ENCODE measurements at places on chromosomes 4 and X.

DNA sequence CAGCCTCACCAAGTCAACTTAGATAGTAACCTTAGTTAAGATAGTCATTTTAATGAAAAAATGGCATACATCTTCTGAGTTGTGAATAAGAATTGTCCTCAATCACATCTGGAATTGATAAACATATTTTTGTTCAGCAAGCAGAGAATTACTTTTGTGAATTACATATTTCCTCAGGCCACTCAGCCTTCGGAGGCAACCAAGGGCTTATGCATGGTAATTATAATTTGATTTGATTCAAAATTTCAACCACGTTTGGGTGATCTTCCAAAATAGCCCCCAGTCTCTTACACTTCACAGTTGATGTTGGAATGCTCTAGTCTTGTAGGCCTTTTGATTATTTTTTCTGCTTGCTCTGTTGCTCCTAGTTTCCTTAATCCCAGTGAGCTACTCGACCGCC, 63.4 kb downstream of the GALNTL6 start:
- no peak for DNase-seq

DNA sequence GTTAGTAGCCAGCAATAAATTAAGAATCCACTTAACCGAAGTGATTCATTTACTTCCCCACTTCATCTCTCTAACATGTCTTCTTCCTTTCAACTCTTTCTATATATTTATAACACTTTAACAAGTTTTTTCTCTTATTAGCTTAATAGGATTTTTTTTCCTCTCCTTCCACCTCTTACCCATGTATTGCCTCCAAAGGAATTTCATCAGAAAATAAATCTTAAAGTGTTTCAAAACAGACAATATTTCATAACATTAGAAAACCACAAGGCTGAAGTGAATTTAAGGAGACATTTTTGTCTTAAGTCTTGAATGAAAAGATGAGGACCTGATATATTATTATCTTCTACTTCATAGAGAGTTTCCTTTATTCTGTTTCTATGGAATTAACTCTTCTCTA, 101.5 kb downstream of the PDGFC start:
- no peak for DNase-seq

GRCh38 chr4:2092669-2093053, 33.5 kb downstream of the NAT8L start:
- DNase-seq = no peak

DNA sequence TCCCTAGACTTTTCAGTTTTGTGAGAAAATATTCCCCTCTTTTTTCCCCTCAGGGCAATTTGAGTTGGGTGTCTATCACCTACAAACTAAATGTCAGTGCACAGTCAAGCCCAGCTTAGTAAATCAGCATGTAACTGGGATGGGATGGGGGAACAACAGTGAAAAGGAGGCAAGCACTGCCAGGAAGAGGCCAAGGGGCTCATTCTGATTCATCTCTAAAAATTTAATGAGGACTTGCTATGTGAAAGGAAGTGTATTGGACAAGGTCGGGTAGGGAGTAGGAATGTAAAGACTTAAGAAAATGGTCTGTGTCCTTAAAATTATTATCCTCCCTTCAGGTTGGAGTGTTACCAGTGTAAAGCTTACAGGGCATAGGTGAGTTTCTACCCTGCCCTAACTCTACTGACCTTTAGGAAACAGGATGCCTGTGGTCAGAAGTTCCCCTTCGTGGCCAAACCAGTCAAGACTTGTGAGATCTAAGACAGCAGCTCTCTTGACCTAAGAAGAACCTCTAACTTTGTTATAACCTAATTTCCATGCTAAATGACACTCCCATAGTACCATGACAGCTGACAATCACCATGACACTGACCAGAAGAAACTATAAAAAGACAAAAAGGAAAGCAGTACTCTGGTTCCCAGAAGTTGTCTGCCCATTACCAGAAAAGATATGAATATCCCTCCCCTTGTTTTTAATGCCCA, 194.4 kb upstream of the LDB2 start:
- no peak for DNase-seq

GRCh38 chr4:57127361-57127760, 17.2 kb upstream of the IGFBP7 start:
- DNase-seq = no peak

DNA sequence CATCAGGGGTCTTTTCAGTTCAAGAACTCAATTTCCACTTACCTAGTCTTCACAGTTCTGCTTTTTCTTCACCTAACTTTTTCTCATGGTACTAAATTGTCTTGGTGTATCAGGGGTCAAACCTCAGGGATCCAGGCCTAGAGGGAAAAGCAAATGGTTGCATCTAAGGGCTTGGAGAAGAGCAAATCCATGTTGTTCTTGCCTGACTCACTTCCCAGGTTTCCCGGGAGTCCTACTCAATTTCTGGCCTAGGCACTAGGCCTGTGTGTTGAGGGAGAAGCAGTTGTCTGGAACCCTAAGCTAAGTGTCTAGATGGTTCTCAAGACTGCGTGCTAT, 191.9 kb upstream of the STK26 start:
- DNase-seq = no peak

DNA sequence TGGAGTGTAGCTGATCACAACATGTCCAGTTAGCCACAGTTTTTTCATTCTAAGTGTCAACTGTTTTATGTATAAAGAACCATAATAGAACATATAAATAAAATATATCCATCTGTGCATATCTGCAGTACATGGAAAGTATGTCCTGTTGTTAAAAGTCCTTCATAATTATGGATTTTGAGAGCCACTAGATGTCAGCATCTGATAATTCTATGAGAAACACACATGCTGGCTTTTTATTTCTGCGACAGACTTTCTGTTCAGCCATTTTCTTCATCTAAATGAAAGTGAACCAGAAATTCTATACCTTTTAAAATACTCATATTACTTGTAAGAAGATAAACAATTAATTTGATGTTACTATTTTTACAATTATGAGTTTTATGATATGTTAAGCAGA, 251.5 kb downstream of the GPM6A start:
- DNase-seq = peak; percentile 4

- DNase-seq = no peak
Observed at GRCh38 chr4:93414041-93414550, 414.5 kb upstream of the ATOH1 start.

GRCh38 chrX:39773150-39773549, 324.6 kb downstream of the BCOR start:
- no peak for DNase-seq

All from frontal cortex (tissue), 4 donors.